ENCODE measurements at places on chromosomes 7 and 10.

DNA sequence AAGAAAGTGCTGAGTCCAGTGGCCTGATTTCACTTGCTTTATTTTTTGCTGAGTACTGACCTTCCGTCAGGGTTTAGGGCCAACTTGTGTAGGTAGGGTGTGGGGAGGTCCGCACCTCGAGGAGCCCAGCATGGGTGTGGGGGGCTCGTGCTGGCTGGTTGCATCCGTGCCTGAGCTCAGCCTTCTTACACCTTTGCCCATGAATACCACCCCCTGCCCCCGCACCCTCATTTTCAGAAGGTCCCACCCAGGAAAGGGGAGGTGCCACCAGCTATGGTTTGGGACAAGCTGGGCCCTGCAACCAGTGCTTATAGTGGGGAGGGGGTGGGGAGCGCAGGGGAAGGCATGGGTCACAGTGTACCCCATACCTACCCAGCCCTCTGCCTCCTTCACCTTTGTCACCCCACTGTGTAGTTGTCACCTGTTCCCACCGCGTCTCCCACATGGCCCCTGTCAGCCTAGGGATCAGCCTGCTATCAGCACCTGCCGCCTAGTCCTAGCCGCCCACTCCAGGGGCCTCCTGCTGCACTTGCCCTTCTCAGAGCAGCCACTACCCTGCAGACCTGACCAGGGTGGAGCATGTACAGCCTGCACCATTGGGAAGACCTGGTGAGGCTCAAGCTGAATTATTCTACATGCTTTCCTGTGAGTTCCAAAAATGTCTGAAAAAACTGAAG is 146.2 kb upstream of the RET start:
- no peak for DNase-seq

DNA sequence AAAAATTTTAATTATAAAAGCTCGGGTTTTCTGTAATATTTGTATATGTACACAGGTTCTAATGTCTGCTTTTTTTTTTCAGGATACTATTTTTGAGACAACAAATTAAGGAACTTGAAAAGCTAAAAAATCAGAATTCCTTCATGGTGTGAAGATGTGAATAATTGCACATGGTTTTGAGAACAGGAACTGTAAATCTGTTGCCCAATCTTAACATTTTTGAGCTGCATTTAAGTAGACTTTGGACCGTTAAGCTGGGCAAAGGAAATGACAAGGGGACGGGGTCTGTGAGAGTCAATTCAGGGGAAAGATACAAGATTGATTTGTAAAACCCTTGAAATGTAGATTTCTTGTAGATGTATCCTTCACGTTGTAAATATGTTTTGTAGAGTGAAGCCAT is 57.9 kb upstream of the BAMBI start:
- DNase-seq, result no peak

DNA sequence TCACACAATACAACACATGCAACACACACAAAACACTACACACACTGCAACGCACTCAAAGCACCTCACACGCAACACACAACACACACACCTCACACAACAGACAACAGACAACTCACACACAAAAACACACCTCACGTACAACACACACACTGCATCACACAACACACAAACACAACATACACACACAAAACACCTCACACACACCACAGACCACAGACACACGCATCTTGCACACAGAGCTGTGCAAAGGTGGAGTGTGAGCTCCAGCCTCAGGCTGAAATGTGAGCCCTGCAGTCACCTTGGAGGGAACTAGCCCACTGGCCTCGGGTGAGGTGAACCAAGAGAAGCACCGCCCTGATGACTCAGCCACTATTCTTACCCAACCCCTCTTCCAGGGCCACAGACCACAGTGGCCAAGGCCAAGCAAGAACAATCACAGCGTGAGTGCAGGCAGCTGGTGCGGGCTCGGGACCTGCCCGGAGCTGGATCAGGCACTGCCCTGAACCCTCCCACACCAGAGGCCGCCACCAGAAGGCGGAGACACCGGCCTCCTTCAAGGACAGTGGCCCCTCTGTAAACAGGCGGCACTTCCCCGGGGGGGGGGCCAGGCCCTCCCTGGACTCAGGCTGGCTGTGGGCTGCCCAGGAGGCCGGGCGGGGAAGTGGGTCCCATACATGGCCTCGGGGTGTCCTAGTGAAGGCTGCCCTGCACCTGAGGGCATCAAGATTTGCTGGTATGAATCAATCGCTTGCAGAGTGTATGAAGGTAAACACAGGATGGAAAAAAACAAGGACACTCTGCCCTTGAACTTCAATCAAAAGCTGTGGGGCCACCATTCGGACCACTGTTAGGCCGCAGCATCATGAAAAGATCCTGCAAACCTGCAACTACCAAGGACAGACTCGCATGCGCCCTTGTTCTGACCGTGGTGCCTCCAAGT is 106.7 kb downstream of the TNS3 start:
- no peak for DNase-seq

- no peak for DNase-seq
Measured at GRCh38 chr7:80591654-80592053, 46.8 kb upstream of the CD36 start.
